ENCODE measurements at places on chromosomes 5 and 9.

GRCh38 chr9:20985851-20986600 lies 45.4 kb downstream of the HACD4 start:
- no peak for DNase-seq
- no peak overlapping the region for H3K27ac ChIP-seq
- H3K4me3 ChIP-seq: no peak overlapping the region
- H3K4me1 ChIP-seq: no peaks in the 10 kb centered on the region
- H3K36me3 ChIP-seq: peaks cover 36% of the 10 kb centered on the region

DNA sequence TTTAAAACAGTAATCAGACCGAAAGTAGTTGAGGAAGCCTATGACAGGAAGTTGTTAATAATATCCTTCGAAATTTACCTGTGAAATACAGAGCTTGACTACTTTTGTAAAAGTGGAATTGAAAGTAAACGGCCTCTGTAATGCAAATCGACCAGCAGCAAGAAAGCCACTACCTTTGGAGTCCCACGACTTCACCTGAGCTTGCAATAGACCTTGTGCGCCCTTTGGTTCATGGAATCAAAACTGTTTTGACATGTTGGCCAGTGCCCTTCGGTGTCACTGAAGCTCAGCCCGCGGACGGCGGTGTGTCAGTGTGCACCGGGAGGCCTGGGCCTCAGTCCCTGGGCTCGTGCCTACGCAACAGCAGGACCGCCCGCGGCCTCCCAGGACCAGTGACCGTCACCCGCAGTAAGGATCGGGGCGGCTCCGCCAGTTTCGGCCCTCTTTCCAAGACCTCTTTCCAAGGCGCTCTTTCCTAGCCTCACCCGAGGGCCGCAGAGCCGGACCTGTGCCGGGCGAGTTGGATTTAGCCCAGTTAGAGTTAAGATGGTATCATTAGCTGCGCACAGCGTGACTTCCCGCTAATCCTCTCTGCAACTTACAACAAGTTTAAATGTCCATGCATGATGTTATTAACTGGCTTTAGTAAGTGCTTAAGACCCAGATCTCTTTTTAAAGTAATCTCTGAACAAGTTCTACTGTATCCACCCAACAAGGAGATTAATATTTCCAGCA lies 223.3 kb downstream of the MEF2C start:
- peak overlapping the region; percentile 34 for H3K4me3 ChIP-seq
- H3K36me3 ChIP-seq: peaks cover 3% of the 10 kb centered on the region
- H3K27me3 ChIP-seq: peaks cover 51% of the 10 kb centered on the region
- no peak overlapping the region for H3K27ac ChIP-seq

- no peak overlapping the region for H3K4me3 ChIP-seq
- H3K27me3 ChIP-seq: no peaks in the 10 kb centered on the region
- H3K4me1 ChIP-seq: peaks cover 44% of the 10 kb centered on the region
Observed at GRCh38 chr5:138024117-138024516, 8.8 kb downstream of the FAM13B start.

- H3K4me1 ChIP-seq: no peaks in the 10 kb centered on the region
- no peaks in the 10 kb centered on the region for H3K36me3 ChIP-seq
- no peak overlapping the region for H3K4me3 ChIP-seq
- peaks cover 2% of the 10 kb centered on the region for H3K27me3 ChIP-seq
- H3K27ac ChIP-seq: no peak overlapping the region
Observed at GRCh38 chr5:168822248-168822744, 243.1 kb upstream of the PANK3 start.

GRCh38 chr5:135072387-135073281 lies 38.6 kb upstream of the PITX1 start:
- peaks cover 6% of the 10 kb centered on the region for H3K27me3 ChIP-seq
- H3K27ac ChIP-seq: no peak overlapping the region
- H3K4me1 ChIP-seq: no peaks in the 10 kb centered on the region
- H3K36me3 ChIP-seq: no peaks in the 10 kb centered on the region

All from activated CD8-positive, alpha-beta T cell treated with anti-CD3 and anti-CD28 coated beads, Interleukin-2, amount 10 ng/mL, durations not matched to agents 7 days and 5 days (primary cell).